ENCODE measurements at places on chromosomes 4 and X.

DNA sequence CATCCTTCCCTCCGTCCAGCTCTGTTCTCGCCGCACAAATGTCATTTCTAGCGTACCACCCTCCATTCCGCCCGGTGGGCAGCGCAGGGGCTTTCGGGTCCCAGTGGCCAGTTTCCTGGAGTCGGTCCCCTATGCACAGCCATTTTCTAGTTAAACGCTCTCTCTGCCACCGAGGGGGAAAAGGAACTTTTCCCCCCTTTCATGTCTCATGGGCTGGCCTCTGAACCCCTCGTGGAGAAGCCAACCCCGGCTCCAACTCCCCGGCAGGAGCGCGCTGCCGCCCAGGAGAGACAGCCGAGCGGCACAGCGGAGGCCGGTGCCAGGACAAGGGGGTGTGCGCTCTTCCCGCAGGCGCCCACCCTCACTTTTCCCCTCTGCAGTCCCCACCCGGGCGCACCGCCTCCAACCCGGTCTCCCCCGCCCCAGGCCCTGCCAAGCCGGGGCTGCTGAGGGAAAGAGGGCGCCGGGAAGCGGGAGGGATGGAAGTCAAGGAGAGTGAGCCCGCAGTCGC, 662 bp downstream of the APBB2 start:
- no peak for DNase-seq

DNA sequence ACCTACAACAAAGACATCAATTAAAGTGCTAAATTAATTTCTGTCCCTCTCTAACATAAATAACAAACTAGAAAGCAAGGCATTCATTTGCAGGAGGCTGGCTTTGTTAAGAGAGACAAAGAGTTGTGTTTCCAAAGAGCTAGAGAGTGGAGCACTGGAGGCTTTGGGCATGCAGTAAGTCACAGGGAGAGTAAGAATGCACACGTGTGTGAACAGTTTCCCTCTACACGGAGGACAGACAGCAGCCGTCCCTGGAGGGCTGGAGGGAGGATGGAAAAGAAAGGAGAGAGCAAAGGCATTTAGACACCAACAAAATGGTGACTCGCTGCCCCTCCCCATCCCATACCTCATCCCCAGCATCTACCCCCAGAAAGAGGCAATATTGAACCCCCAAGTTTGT, 20.4 kb upstream of the DCHS2 start:
- DNase-seq: no peak

DNA sequence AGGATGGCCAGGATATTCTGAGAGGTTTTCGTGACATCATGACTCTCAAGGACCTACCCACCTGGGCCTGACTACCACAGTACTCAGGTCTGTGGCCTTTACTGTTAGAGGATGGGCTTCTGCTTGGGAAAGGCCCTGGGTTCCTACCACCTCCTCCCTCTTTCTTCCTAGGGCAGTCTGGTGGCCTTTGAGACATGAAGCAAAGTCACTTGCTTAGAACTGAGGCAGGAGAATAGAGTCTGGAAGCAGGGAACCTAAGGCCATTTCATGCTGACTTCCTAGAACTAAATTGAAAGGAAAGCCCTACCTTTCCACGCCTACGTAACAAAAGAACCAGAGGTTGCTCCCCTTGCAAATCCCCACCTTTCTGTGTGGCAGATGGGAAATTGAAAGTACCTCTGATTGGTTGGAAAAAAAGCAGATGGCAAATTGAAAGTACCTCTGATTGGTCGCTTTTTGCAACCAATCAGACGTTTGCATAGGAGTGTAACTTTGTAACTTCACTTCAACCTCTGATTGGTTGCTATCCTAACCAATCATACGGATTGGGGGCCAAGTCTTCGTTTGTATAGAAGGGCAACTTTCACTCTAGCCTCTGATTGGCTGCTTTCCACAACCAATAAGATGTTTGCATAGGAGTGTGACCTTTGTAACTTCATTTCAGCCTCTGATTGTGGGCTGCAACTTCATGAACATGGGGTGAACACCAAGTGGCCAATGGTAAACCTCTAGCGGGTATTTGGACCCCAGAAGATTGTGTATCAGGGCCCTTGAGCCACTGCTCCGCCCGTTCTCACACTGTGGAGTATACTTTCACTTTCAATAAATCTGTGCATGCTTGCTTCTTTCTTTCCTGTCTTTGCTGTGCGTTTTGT, 9.9 kb upstream of the AKAP14 start:
- DNase-seq: peak; percentile 9

GRCh38 chr4:47615385-47615784, 130.3 kb downstream of the ATP10D start:
- no peak for DNase-seq

DNA sequence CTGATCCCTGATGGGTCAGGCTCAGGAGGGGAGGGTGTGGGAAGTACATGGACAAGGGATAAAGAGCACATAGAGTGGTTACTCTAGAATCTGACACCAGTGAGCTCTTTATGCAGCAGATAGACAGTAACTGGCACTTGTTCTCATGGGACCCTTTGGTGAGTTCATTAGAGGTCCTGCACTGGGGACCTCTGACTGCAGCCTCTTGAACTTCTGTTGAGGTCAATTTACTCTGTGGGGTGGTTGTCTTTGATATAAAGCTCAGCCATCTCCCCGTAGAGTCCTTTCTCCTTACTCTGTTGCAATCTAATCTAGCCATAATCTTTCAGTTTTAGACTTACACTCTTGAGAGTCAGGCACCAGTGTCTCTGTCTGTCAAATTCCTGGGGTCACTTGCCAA, 222.4 kb downstream of the GPAT3 start:
- DNase-seq: no peak

GRCh38 chr4:82621251-82621650, 59.5 kb upstream of the TMEM150C start:
- no peak for DNase-seq

DNA sequence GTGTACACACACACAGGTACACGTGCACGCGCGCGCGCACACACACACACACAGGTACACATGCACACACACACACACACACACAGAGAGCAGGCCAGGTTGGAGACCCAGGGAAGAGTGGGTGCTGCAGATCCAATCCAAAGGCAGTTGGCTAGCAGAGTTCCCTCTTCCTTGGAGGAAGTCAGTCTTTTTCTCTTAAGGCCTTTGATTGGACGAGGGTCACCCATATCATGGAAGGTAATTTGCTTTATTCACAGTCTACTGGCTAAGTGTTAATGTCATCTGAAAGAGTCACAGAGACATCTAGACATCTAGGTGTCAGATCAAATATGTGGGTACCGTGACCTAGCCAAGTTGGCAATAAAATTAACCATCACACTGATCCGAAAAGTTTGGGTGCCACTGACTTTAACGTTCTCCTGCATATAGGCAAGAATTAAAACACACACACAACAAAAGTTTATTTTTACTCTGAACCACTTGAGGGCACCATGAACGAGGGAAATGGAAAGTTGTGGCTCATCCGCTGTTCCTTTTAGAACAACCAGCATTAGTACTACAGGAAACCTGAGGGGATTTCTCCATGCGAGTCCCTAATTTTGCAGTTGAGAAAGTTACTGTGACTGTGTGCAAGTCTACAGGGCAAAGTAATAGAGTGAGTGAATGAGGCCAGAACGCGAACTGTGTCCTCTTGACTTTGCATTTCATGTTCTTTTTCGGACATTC, 66.0 kb upstream of the STOX2 start:
- no peak for DNase-seq

- DNase-seq: peak; percentile 68
These were observed 6.8 kb upstream of the SASH3 start for GRCh38 chrX:129772796-129773431.

GRCh38 chr4:154018659-154019058, 229.8 kb upstream of the SFRP2 start:
- peak; percentile 57 for DNase-seq

GRCh38 chr4:5893591-5893990, 705 bp upstream of the CRMP1 start:
- DNase-seq: no peak

GRCh38 chr4:186201535-186202230, 10.3 kb downstream of the CYP4V2 start:
- peak; percentile 79 for DNase-seq

GRCh38 chr4:42488114-42488513, 90.8 kb downstream of the SHISA3 start:
- DNase-seq: no peak

- no peak for DNase-seq
These were observed 478.0 kb downstream of the PDHA2 start for GRCh38 chr4:96317891-96318290.

- no peak for DNase-seq
These were observed 116.4 kb downstream of the LARP7 start for GRCh38 chr4:112753333-112753732.

DNA sequence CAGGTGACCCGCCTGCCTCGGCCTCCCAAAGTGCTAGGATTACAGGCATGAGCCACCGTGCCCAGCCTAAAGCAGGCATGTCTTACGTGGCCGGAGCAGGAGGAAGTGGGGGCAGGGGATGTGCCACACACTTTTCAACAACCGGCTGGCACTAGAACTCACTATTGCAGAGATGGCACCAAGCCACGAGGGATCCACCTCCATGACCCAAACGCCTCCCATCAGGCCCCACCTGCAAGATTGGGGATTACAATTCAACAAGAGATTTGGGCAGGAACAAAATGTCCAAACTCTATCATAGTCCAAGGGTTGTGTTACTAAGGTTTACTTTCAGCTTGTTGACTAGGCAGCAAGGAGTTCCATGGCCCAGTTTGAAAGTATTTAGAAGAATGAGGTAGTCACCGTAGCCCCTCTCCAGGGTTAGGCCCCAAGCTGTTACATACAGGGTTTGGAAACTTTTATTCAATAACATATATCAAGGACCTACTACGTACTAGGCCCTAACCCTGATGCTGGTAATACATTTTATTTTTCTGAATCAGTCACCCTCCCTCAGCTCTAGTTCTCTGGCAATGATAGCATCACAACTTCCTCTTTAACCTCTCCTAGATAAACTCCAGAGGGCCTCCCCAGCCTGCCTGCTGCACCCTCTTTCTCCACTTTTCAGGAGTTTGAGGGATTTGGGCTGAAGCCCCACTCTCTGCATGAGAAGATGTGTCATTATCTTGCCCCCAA, 18.0 kb upstream of the TBC1D14 start:
- no peak for DNase-seq

DNA sequence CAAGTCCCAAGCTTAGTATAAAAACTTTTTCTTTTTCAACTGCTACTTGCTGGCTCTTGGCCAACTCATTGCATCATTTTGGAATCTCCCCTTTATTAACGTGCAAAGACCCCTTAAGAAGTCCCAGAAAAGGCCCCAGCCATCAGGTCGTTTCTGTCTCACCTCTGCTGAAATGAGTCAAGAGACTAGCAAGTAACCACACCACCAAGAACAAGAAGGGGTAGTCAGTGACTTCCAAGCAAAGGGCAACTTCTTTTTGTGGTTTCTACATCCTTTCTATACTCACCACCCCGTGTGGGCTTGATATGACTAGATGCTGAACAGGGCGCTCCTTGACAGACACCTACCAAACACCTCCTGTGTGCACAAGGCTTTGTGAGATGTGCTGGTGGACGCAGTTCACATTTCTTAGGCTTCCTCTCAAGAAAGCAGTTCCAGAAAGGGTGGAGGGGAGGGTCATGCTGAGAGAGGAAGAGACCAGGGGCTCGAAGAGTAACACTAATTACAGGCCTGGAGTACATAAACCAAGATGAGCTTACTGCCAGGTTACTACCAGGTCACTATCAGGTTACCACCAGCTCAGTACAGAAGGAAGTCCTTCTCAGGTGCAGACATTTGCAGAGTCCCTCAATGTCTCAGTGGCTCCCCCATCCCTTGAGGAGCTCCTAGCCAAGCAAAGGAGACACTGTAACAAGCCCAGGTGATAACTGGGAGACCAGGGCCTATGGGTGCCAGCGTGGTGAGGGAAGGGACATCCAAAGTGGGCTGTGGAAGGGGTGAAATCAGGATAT, 19.3 kb downstream of the JAKMIP1 start:
- peak; percentile 64 for DNase-seq

GRCh38 chrX:71256856-71257255, 2.9 kb upstream of the ZMYM3 start:
- no peak for DNase-seq

- DNase-seq: no peak
These were observed 968.2 kb downstream of the STIM2 start for GRCh38 chr4:27828843-27829242.

- no peak for DNase-seq
These were observed 1.4 kb downstream of the DGKK start for GRCh38 chrX:50469206-50469605.

GRCh38 chr4:63430105-63430504, 979.1 kb downstream of the TECRL start:
- DNase-seq: no peak

- DNase-seq: no peak
These were observed 99.7 kb downstream of the RASL11B start for GRCh38 chr4:52961666-52962412.

DNA sequence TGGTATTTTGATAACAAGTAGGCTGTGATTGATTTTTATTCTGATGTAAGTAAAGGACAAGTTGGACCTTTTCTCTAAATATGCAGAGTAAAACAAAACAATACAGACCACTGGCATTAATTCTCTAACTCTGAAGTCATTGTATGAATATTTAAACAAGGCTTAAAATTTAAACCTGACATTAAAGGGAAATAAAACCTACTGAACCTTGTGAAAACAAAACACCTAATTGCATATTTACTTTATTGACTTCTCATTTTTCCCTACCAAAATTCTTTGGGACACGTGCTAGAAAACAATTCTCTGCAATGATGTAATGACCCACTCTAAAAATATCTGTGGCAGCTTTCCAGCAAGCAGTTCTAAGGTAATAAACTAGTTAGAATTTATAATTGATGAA, 369.7 kb upstream of the TRAM1L1 start:
- no peak for DNase-seq

DNA sequence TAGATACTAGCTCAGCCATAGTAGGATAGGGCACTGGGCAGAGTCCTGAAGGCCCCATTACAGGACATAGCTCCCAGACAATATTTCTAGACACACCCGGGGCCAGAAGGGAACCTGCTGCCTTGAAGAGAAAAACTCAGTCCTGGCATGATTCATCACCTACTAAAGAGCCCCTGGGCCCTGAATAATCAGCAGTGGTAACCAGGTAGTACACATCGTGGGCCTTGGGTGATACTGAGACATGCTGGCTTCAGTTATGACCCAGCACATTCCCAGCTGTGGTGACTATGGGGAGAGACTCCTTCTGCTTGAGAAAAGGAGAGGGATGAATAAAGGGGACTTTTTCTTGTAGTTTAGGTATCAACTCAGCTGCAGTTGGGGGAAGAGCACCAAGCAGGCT, 104.3 kb upstream of the STK26 start:
- DNase-seq: peak; percentile 5

DNA sequence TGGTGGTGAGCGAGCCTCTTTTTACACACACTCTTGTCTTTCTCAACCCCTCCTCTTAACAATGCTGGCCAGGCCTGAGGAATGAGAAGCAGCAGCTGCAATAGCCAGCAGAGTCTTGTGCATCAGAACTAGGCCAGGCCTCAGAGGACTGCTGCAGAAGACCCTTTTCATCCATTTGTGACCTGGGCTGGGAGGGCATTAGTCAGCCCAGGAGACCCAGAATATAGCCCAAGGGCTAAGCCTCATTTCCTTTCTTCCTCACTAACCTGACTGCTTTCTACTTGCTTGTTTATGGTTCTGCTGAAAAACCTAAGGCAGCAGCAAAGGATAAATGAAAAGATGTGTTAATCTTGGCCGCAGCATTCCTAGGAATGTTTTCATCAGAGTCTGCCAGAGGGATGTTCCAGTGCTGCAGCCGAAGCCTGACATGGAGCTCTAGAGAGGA, 254.7 kb upstream of the AR start:
- no peak for DNase-seq
